ENCODE measurements at places on chromosomes 2 and 18.

GRCh38 chr2:217361483-217361880, 501.6 kb upstream of the TNP1 start:
- no peak overlapping the region for H3K27ac ChIP-seq
- no peaks in the 10 kb centered on the region for H3K36me3 ChIP-seq
- H3K27me3 ChIP-seq = peaks cover 4% of the 10 kb centered on the region
- no peak overlapping the region for H3K4me3 ChIP-seq

- DNase-seq = no peak
- no peak overlapping the region for H3K27ac ChIP-seq
- H3K27me3 ChIP-seq = peaks cover 2% of the 10 kb centered on the region
- H3K4me3 ChIP-seq = no peak overlapping the region
- no peaks in the 10 kb centered on the region for H3K36me3 ChIP-seq
Measured at GRCh38 chr2:105005181-105005951, 32.5 kb upstream of the MRPS9 start.

DNA sequence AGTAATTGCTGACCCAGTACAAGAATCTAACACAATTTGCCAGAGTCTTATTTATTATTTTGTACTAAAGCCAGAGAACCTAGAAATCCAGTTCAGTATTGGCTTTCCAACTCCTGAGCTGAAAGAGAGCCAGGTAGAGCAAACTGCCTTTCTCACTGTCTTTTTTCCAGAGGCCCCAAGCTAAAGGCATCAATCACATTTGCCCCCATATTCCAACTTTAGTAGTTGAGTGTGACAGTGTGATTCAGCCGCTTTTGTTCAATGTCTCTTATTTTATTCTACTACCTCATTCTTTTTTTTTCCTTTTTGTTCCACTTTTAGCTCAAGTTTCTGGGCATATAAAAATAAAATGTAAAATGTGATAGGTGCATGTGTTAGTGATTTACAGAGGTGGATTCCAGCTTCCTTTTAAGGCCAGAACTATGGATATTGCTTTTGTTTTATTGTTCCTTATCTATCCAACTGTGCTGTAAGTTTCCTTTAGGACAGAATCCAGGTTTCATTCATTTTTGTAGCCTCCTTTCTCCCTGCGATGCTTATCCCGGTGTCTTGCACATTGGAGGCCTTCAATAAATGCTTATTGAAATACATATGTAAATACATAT, 153.0 kb downstream of the ZEB2 start:
- H3K4me3 ChIP-seq = no peak overlapping the region
- no peak for DNase-seq
- H3K4me1 ChIP-seq = peaks cover 8% of the 10 kb centered on the region
- no peak overlapping the region for H3K27ac ChIP-seq
- H3K27me3 ChIP-seq = peaks cover 2% of the 10 kb centered on the region
- no peaks in the 10 kb centered on the region for H3K36me3 ChIP-seq

GRCh38 chr2:37771600-37772088, 100.2 kb upstream of the CDC42EP3 start:
- peaks cover 7% of the 10 kb centered on the region for H3K4me1 ChIP-seq
- H3K27ac ChIP-seq = no peak overlapping the region
- no peak overlapping the region for H3K4me3 ChIP-seq
- H3K36me3 ChIP-seq = peaks cover 4% of the 10 kb centered on the region
- H3K27me3 ChIP-seq = no peaks in the 10 kb centered on the region

GRCh38 chr18:35524226-35524625, 26.5 kb upstream of the INO80C start:
- no peaks in the 10 kb centered on the region for H3K36me3 ChIP-seq
- no peak overlapping the region for H3K4me3 ChIP-seq
- DNase-seq = no peak
- H3K27me3 ChIP-seq = peaks cover 15% of the 10 kb centered on the region

DNA sequence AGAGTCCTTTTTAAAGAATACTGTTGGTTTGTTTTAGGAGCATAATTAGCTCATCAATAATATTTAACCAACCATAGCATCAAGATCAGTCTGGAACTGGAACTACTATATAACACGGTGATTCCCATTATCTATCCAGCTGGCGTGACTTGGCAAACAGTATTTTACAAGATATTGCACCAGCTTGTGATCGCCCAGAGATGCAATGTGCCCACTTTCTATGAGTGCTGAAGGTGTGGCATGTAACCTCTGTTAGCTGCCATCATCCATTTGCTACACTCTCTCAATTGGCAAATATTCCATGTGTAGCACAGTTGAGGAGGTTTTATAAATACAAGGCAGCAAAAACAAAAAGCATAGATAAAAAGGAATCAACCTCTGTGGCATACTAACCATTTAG, 64.9 kb downstream of the FIGN start:
- no peak overlapping the region for H3K27ac ChIP-seq
- H3K4me1 ChIP-seq = no peaks in the 10 kb centered on the region
- H3K4me3 ChIP-seq = no peak overlapping the region
- H3K27me3 ChIP-seq = no peaks in the 10 kb centered on the region

GRCh38 chr2:47652061-47652690, 130.8 kb upstream of the MSH6 start:
- no peaks in the 10 kb centered on the region for H3K36me3 ChIP-seq
- no peak overlapping the region for H3K4me3 ChIP-seq
- no peaks in the 10 kb centered on the region for H3K4me1 ChIP-seq
